ENCODE measurements at places on chromosomes 3 and 15. TPM values are rescaled to one million over a fixed set of nuclear protein-coding genes. Genes with fewer than 3 reads are reported as not detected.

DNA sequence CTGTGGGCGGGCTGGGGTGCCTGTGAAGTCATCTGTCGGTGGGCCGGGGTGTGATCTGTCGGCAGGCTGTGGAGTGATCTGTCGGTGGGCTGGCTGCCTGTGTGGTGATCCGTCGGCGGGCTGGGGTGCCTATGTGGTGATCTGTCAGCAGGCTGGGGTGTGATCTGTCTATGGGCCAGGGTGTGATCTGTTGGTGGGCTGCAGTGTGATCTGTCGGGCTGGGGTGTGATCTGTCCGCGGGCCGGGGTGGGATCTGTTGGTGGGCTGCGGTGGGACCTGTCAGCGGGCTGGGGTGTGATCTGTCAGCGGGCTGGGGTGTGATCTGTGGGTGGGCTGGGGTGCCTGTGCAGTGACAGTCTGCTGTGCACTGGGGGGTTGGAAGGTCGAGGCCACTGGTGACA, 204.5 kb downstream of the XXYLT1 start:
- peak; percentile 48 for DNase-seq
- H3K4me1 ChIP-seq, result no peaks in the 10 kb centered on the region
- no peaks in the 10 kb centered on the region for H3K27me3 ChIP-seq
- H3K36me3 ChIP-seq, result peaks cover 7% of the 10 kb centered on the region
- H3K4me3 ChIP-seq, result no peak overlapping the region

- H3K36me3 ChIP-seq, result no peaks in the 10 kb centered on the region
- H3K4me1 ChIP-seq, result no peaks in the 10 kb centered on the region
- H3K27ac ChIP-seq, result no peak overlapping the region
- no peaks in the 10 kb centered on the region for H3K27me3 ChIP-seq
Measured at GRCh38 chr3:141151439-141151838, 80.2 kb upstream of the PXYLP1 start.

- H3K27me3 ChIP-seq, result no peaks in the 10 kb centered on the region
- H3K4me3 ChIP-seq, result no peak overlapping the region
- no peak for DNase-seq
Measured at GRCh38 chr15:71008250-71008870, 106.9 kb upstream of the THSD4 start.

- H3K4me3 ChIP-seq, result no peak overlapping the region
- peaks cover 14% of the 10 kb centered on the region for H3K4me1 ChIP-seq
- no peak for DNase-seq
Measured at GRCh38 chr15:62088353-62088693, 21.5 kb downstream of the C2CD4A start.

DNA sequence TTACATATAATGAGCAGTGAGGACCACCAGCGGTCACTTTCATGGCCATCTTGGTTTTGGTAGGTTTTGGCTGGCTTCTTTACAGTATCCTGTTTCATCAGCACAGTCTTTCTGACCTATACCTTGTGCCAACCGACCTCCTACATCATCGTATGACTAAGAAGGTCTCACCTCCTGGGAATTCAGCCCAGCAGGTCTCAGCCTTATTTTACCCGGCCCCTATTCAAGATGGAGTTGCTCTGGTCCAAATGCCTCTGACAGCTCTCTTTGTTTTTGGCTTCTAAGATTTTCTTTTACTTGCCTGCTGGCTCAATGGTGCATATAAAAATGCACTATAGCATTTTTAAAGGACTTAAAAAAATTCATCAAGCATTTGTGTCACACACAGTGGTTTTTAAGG, 3.2 kb upstream of the MME start:
- H3K27me3 ChIP-seq, result peaks cover 22% of the 10 kb centered on the region
- H3K36me3 ChIP-seq, result no peaks in the 10 kb centered on the region
- no peak overlapping the region for H3K27ac ChIP-seq

- no peaks in the 10 kb centered on the region for H3K4me1 ChIP-seq
- no peak overlapping the region for H3K27ac ChIP-seq
- H3K36me3 ChIP-seq, result no peaks in the 10 kb centered on the region
- H3K4me3 ChIP-seq, result no peak overlapping the region
- no peaks in the 10 kb centered on the region for H3K27me3 ChIP-seq
Measured at GRCh38 chr3:64388886-64389285, 163.6 kb upstream of the PRICKLE2 start.

GRCh38 chr3:137110392-137110996, 152.7 kb downstream of the IL20RB start:
- H3K27ac ChIP-seq, result no peak overlapping the region
- peaks cover 14% of the 10 kb centered on the region for H3K27me3 ChIP-seq
- H3K36me3 ChIP-seq, result no peaks in the 10 kb centered on the region

DNA sequence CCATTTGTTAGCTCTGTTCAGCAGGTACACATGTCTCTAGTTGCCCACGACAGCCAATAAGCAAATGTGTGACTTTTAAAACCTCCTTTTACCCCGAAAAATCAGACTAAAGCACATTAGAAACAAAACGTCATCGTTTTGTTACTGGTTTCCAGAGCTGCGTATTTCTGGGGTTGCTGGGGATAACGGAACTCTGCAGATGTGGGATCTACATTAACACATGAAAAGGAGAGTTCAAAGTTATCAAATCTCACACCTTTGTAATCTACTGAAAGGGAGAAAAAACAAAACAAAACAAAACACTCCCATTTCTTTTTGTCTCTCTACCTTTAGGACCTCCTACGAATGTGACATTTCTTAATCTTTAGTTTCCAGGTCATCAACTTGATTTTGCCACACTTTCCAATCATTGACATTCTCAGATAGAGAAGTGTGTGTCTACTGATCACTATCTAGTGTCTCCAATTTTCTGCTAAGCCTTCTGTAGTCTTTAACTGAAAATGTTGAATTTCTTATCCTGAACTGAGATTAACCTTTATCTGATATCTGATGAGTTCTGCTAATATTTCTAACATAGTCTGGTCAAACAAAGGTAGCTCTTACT, 93.0 kb upstream of the TSPAN3 start:
- H3K4me1 ChIP-seq, result peaks cover 14% of the 10 kb centered on the region
- no peaks in the 10 kb centered on the region for H3K27me3 ChIP-seq
- DNase-seq, result no peak
- no peaks in the 10 kb centered on the region for H3K36me3 ChIP-seq

GRCh38 chr3:56773986-56774385, 27.8 kb downstream of the ARHGEF3 start:
- no peak overlapping the region for H3K27ac ChIP-seq
- DNase-seq, result no peak
- peaks cover 31% of the 10 kb centered on the region for H3K36me3 ChIP-seq
- H3K4me3 ChIP-seq, result no peak overlapping the region

DNA sequence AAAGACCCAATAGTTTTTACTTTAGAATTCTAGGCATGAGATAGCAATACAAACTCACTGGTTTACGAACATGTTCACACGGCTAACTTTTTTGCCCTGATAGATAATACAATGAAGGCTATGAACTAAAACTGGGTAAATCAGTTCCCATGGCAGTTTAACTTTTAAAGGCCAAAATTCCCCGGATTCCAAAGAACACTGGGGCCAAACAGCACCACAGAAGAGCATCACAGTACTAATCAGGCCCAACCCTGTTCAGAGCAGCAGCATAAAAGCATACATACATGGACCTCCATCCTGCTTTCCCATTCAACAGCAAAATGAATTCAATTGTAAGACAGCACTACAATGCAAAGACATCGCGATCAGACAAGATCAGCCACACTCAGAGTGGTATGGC, 540.3 kb upstream of the CCDC54 start:
- H3K27me3 ChIP-seq, result no peaks in the 10 kb centered on the region
- no peaks in the 10 kb centered on the region for H3K36me3 ChIP-seq
- DNase-seq, result no peak
- H3K27ac ChIP-seq, result no peak overlapping the region
- H3K4me3 ChIP-seq, result no peak overlapping the region

GRCh38 chr15:65418596-65418995, 4.2 kb downstream of the IGDCC4 start:
- H3K36me3 ChIP-seq, result no peaks in the 10 kb centered on the region
- no peak for DNase-seq
- peaks cover 21% of the 10 kb centered on the region for H3K4me1 ChIP-seq
- peaks cover 31% of the 10 kb centered on the region for H3K27me3 ChIP-seq
- H3K27ac ChIP-seq, result no peak overlapping the region
- no peak overlapping the region for H3K4me3 ChIP-seq

GRCh38 chr3:71503525-71504249, 79.8 kb downstream of the FOXP1 start:
- H3K4me1 ChIP-seq, result peaks cover 8% of the 10 kb centered on the region
- no peak overlapping the region for H3K4me3 ChIP-seq
- no peaks in the 10 kb centered on the region for H3K27me3 ChIP-seq
- DNase-seq, result no peak
- no peaks in the 10 kb centered on the region for H3K36me3 ChIP-seq

- H3K36me3 ChIP-seq, result no peaks in the 10 kb centered on the region
- no peaks in the 10 kb centered on the region for H3K27me3 ChIP-seq
- H3K4me3 ChIP-seq, result peak overlapping the region; percentile 46
- DNase-seq, result peak; percentile 89
- H3K27ac ChIP-seq, result peak overlapping the region; percentile 69
Measured at GRCh38 chr15:42581272-42581730, 5.9 kb downstream of the STARD9 start.

DNA sequence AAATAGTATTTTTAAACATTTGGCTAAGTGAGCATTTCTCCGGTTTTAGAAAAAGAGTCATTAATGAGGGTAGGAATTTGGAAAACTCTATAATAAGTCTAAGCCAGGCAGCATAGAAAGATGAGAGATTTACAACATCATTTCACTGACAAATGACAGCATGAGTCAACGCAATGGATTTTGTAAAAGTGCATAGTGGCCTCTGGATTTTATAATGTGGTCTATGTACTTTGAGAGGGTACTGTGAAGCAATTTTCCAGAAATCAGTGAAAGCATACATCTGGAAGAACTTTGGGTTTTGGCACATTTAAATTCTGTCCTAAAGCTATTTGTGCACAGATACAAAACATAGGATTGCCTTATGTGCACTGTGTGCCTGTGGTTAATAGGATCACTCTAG, 130.8 kb upstream of the CCNL1 start:
- no peak for DNase-seq
- H3K4me3 ChIP-seq, result no peak overlapping the region
- no peak overlapping the region for H3K27ac ChIP-seq
- no peaks in the 10 kb centered on the region for H3K27me3 ChIP-seq

DNA sequence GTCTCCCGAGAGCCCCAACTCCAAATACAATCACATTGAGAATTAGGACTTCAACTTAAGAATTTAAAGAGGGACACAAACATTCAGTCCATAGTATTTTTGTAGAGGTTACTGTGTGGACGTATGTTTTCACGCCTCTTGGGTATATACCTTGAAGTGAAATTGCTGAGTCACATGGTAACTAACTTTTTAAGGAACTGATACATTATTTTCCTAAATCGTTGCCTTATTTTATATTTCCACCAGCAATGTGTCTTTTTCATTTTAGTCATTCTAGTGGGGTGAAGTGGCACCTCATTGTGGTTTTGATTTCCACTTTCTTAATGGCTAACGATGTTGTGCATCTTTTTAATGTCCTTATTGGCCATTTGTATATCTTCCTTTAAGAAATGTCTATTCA, 11.8 kb downstream of the PARP15 start:
- H3K36me3 ChIP-seq, result no peaks in the 10 kb centered on the region
- no peak overlapping the region for H3K27ac ChIP-seq
- no peak overlapping the region for H3K4me3 ChIP-seq
- no peaks in the 10 kb centered on the region for H3K27me3 ChIP-seq
- no peak for DNase-seq

DNA sequence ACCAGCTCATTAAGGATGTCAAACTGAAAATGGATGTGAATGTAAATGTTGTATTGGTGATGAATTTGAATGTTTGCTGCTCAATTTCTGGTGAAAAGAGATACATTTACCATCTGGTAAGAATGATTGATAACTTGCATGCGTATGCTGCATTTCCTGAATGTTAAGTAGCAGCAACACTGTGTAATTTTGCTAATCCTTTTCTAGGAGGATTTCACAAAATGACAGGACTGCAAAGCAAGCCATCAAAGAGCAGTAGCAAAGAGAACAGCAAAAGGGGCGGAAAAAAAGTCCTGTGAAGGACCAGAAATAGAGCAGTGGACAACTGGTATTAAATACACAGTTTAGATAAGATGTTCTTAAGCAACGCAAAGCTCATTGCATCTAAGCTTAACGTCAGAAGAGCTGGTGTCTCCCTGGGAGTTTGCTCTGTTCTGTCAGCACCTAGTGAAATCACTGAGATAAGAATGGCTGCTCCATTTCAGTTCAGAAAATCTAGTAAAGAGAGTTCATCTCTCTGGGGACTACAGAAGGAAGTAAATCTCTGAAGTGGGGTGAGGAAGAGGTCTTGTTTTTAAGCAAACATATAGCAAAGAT, 23.5 kb upstream of the PAQR5 start:
- H3K36me3 ChIP-seq, result no peaks in the 10 kb centered on the region
- no peak for DNase-seq
- no peak overlapping the region for H3K27ac ChIP-seq
- H3K27me3 ChIP-seq, result no peaks in the 10 kb centered on the region

- DNase-seq, result no peak
- H3K27ac ChIP-seq, result no peak overlapping the region
- H3K4me1 ChIP-seq, result peaks cover 2% of the 10 kb centered on the region
- no peaks in the 10 kb centered on the region for H3K36me3 ChIP-seq
Measured at GRCh38 chr15:57624730-57625129, 33.0 kb downstream of the MYZAP start.

DNA sequence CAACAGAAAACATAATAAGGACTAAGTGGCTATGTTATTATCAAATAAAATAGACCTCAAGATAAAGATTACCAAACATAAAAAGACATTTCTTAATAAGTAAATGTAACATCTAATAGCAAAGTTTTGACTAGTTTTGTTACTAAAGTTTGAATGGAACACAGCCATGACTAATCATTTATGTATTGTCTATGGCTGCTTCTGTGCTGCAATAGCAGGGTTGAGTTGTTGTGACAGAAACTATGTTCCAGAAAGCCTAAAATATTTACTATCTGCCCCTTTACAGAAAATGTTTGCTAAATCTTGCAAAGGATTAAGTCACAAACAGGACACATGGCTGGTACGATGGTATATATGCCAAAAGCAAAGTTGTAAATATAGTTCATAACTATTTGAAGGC, 37.9 kb upstream of the MYH15 start:
- no peaks in the 10 kb centered on the region for H3K4me1 ChIP-seq
- no peaks in the 10 kb centered on the region for H3K27me3 ChIP-seq
- no peak for DNase-seq
- H3K36me3 ChIP-seq, result no peaks in the 10 kb centered on the region
- H3K27ac ChIP-seq, result no peak overlapping the region

ASB14 gene
- total RNA-seq, result not detected

PEX5L gene
- not detected for total RNA-seq

CMTM8 gene
- 9.3 TPM for total RNA-seq

ZNF774 gene
- total RNA-seq, result 1.4 TPM

LIPH gene
- 10.6 TPM for total RNA-seq

GLDN gene
- total RNA-seq, result 4.2 TPM

SPG11 gene
- total RNA-seq, result 81.0 TPM

SLC24A5 gene
- total RNA-seq, result 8.4 TPM

CNTN6 gene
- total RNA-seq, result not detected
